ENCODE measurements at places on chromosomes 13 and 19.

DNA sequence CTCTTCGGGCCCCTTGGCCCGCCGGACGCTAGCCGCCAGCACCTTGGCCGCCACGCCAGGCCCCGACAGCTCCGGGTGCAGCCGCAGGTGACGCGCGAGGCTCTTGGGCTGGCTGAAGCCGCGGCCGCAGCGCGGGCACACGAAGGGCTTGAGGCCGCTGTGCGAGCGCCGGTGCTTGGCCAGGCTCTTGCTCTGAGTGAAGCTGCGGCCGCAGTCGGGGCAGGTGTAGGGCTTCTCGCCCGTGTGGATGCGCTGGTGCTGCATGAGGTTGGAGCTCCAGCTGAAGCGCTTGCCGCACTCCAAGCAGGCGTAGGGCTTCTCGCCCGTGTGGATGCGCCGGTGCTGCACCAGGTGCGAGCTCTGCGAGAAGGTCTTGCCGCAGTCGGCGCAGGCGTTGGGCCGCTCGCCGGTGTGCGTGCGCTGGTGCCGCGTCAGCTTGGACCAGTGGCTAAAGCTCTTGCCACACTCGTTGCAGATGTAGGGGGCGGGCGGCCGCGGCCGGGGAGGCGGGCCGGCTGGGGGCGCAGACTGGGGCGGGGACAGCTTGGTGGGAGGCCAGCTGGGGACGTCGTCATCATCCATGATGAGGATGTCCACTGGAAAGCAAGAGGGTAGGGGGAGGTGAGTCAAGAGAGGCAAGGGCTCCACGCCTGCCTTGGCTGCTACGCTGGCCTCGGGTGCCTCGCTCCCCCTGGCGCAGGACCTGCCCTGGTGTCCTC, 32.4 kb downstream of the ZNF787 start:
- DNase-seq: no peak

DNA sequence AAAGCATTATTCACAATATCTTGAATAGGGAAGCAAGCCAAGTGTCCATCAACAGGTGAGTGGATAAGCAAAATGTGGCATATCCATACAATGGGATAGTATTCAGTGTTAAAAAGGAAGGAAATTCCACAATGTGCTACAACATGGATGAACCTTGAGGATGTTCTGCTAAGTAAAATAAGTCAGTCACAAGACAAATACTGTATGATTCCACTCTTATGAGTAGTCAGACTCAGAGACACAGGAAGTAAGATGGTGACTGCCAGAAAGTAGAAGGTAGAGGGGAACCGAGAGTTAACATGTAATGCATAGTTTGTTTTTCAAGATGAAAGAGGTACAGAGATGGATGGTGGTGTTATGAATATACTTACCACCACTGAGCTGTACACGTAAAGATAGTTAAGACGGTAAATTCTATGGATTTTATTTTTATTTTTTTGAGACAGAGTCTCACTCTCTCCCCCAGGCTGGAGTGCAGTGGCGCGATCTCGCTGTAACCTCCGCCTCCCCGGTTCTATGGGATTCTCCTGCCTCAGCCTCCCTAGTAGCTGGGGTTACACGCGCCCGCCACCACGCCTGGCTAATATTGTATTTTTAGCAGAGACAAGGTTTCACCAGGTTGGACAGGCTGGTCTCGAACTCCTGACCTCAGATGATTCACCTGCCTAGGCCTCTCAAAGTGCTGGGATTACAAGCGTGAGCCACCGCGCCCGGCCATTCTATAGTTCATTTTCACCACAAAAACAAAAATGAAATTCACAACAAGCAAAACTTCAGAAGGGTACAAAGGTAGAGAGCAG, 1.0 kb upstream of the CHAMP1 start:
- DNase-seq: peak; percentile 12

DNA sequence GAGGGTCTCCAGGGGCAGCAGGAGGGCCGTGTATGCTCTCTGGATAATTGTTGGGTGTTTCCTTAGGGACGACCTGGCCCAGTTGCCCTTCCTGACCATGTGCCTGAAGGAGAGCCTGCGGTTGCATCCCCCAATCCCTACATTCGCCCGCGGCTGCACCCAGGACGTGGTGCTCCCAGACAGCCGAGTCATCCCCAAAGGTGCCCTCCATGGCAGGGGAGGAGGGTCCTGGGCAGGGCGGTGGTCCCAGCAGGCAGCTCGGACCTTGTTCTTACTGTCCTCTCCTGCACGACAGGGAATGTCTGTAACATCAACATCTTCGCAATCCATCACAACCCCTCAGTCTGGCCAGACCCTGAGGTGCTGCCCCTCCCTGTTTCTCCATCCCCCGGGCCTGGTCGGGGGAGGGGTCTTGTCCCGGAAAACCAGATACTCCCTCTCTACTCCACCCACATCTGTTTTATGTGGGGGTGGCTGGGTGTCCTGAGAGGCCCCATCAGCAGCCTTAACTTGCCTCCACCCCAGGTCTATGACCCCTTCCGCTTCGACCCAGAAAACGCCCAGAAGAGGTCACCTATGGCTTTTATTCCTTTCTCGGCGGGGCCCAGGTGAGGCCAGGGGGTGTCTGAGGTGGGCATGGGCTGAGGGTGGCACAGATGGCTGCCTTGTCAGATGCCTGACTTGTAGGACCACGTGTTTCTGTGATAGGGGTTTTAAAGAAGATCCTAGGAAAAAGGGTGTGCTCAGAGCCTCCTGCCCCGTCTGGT, 12.3 kb upstream of the CYP4F3 start:
- DNase-seq: no peak

DNA sequence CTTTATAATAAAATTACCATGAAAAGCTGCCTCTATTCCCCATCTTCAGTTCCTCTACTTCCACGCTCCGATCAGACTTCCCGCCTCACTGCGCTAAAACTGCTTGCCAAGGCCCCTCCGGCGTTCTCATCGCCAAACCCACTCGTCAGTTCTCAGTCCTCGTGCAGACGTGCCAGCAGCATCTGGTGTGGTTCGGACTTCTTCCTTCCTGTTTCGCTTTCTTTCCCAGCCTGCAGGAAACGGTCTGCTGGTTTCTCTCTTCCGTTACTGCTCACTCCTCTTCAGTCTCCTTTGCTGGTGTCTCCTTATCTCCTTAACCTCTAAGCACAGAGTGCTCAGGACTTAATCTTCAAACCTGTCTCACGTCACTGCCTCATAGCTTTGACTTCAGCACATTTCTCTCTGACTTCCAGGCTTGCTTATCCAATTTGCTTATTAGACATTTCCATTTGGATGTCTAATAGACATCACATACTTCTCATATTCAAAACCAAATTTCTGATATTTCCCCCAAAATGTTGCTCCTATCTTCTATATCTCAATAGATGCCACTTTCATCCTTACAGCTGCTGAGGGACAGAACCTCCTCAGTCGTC, 40.3 kb downstream of the RCBTB2 start:
- peak; percentile 31 for DNase-seq

- no peak for DNase-seq
Observed at GRCh38 chr13:106774621-106775020, 206.7 kb upstream of the ARGLU1 start.

DNA sequence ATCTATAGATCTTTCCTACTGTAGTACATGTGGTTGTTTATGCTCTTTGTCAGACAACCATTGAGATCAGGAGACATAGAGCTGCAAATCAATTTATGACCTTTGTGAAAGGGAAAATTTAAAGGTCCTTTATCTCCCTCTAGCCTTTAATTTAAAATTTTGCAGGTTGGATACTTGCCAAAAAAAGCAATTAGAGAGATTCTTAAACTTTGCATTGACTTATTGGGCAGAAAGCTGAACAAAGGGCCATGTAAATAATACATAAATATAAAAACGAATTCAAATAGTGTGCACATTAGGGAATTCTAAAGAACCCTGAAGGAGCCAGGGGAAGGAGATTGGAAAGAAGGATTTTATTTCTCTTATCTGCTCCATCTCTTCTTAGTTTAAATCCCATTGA, 22.0 kb upstream of the RB1 start:
- DNase-seq: no peak

DNA sequence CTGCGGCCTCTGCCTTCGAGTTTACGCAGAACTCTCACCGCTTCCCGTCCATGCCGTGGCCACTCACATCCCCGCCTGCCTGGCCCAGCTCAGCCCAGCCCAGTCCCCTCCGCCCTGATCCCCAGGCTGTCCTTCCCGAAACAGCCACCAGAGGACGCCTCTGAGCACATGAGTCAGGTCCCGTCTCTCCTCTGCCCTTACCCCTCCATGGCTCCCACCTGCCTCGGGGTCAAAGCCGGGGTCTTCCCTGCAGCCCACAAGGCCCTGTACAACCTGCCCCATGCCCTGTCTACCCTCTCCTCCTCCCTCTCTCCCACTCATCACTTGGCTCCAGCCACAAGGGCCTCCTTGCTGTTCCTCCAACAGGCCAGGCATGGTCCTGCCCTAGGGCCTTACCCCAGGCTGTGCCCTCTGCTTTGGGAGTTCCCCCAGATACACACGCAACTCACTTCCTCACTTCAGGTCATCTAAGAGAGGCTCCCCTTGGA, 8.1 kb upstream of the SEMA6B start:
- peak; percentile 24 for DNase-seq

DNA sequence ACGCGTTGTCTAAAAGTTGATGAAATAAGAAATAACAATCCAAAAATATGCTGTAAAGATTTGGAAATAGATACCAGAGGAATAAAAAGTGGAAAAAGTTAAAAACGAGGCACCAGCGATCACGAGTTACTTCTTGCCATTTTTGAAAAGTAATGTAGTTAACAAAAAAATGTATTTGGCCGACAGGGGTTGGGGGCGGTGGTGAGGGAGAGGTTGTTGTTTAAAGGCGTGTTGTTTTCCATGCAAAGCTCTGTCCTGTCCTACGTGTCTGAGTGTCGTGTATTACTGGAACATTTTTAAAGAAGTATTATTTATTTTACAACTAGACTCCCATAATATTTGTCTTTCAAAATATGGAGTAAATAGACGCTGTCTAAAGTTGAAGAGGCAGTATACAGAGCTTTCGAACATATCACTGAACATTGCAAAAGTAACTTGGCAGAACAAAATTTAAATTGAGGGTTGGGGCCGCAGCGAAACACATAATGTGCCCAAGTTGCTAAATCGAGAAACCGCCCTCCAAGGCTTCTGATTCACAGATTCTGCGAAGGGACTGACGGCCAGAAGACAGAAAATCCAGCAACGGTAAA, 823 bp downstream of the FBXO17 start:
- DNase-seq: no peak

DNA sequence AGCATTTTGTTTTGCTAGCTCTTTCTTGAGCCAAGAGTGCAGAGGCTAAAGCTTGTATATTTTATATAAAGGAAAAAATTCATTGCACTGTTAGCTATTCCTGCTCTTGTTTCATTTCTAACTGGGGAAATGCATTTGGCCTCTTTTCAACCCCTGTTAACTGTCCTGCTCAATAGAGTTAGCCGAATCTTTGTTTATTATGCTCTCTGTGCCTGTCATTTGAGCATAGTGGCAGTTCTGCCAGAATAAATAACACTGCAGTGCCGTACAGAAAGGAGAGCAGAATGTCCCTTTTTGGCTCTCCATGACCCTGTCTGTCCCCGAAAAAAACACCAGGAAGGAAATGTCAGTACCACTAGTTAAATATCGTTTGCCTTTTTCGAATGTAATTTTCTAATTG, 350.8 kb downstream of the MYO16 start:
- DNase-seq: no peak

DNA sequence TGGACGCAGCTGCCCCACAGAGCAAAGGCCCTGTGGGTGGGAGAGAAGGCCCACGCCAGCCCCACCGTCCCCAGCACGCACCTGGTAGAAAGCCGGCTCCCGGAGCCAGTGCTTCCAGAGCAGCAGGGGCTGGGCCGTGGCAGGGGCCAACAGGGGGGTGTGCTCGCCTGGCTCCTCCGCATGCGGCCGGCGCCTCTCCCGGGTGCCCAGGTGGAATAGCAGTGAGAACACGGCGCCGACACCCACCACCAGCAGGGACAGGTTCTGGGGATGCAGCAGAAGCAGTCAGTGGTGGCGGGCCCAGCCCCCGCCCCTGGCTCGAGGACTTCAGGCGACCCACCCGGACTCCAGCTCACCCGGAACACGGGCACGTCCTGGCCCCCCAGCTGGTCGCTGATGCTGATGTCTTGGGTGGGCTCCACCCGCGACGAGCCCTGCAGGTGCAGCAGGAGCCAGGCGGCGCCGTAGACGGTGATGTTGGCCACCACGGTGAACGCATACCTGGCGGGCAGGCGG, 8.9 kb downstream of the TEKTIP1 start:
- DNase-seq: no peak

- DNase-seq: no peak
Observed at GRCh38 chr19:11534538-11534937, 4.1 kb upstream of the CNN1 start.

DNA sequence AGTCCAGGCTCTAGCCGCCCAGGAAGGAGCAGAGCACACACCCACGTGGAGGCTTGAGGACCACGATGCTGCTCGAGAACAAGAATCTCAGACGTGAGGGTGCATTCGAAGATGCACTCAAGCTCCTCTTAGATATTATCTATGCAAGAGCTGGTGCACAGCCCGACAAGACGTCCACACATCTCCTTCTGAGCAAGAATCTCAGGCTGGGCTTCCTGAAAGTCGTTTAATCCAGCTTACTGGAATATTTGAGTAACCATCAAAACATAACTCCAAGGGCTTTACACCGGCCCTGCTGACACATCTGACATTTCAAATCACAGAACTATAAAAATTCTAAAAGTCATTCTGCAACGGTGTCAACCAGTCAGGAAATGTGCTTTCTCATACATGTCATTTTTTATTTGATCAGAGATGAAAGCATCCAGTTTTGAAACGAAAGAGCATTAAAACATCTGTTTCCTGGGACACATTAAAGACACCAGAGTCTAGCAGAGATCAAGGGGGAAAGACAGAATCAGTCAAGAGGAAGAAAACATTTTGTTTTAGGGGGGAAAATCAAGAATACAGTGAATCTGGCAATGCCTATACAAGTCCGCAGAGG, 177.7 kb upstream of the IRS2 start:
- DNase-seq: no peak

GRCh38 chr19:30804751-30805150, 432.6 kb downstream of the ZNF536 start:
- no peak for DNase-seq

Measured in stimulated activated CD4-positive, alpha-beta T cell treated with anti-CD3 and anti-CD28 coated beads, TNF-alpha, amount 100 ng/mL, for 1 hour (primary cell).